ENCODE measurements at places on chromosomes 5 and 9. TPM values are rescaled to one million over a fixed set of nuclear protein-coding genes. Genes with fewer than 3 reads are reported as not detected.
A peak's percentile ranks its signal among the peaks of the same experiment; 100 is the strongest.

Gene MYMK
- 0.34 TPM for total RNA-seq

Gene ATP10B
- 0.11 TPM for total RNA-seq

GRCh38 chr5:123538670-123539459 lies 26.9 kb downstream of the CSNK1G3 start:
- no peaks in the 10 kb centered on the region for H3K27me3 ChIP-seq
- peaks cover 43% of the 10 kb centered on the region for H3K4me1 ChIP-seq
- 0 out of 2 replicates have a peak, but pooled peaks cover under 1% of the 10 kb centered on the region for H3K36me3 ChIP-seq
- H3K27ac ChIP-seq, result peak overlapping the region; percentile 80
- H3K4me3 ChIP-seq, result no peak overlapping the region
- DNase-seq, result no peak

- no peak for DNase-seq
- H3K4me1 ChIP-seq, result peaks cover 15% of the 10 kb centered on the region
- no peak overlapping the region for H3K27ac ChIP-seq
- H3K27me3 ChIP-seq, result no peaks in the 10 kb centered on the region
- H3K4me3 ChIP-seq, result no peak overlapping the region
Measured at GRCh38 chr5:125381290-125381689, 634.9 kb upstream of the ZNF608 start.

DNA sequence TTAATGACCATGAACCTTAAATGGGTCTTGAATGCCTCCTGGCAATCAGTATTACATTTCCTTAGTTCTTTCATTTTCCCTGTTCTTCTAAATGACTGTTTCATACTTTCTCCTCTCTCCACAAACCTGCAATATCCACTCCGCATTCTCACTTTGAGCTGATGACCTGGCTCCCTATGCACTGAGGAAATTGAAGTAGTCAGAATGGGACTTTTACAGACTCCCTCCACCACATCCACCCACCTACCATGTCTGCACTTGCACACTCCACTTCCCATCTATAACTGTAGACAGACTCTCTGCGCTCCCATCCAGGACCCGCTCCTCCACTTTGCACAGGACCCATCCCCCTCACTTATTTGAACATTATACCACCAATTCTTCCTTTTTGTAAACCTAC lies 36.2 kb upstream of the GZMA start:
- peaks cover 6% of the 10 kb centered on the region for H3K36me3 ChIP-seq
- no peak for DNase-seq
- no peaks in the 10 kb centered on the region for H3K4me1 ChIP-seq

GRCh38 chr5:55636177-55636576 lies 75.9 kb downstream of the SLC38A9 start:
- peaks cover 1% of the 10 kb centered on the region for H3K36me3 ChIP-seq
- DNase-seq, result no peak
- H3K27ac ChIP-seq, result no peak overlapping the region

- DNase-seq, result no peak
- H3K4me1 ChIP-seq, result no peaks in the 10 kb centered on the region
- H3K27me3 ChIP-seq, result no peaks in the 10 kb centered on the region
- no peaks in the 10 kb centered on the region for H3K36me3 ChIP-seq
Measured at GRCh38 chr9:95725045-95725444, 150.4 kb upstream of the ERCC6L2 start.

- H3K36me3 ChIP-seq, result no peaks in the 10 kb centered on the region
- no peak overlapping the region for H3K4me3 ChIP-seq
- no peaks in the 10 kb centered on the region for H3K27me3 ChIP-seq
- H3K27ac ChIP-seq, result no peak overlapping the region
- DNase-seq, result no peak
Measured at GRCh38 chr5:64497386-64497785, 8.4 kb upstream of the RGS7BP start.

DNA sequence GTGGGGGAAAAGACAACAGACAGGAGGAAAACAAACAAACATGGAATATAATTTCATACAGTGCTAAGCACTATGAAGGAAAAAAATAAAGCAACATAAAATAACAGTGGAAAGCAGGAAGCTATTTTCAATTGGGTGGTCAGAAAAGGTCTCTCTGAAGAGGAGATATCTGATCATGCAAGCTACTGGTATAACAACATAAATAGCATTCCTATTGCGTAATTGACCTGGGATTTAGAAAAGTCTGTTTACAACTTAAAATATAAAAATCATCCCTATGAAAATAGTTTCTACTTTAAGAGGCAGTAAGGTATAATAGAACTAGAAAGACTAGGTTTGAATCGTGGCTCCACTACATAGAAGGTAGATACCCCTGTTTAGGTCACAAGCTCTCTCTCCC lies 61.4 kb downstream of the FBXW11 start:
- H3K36me3 ChIP-seq, result no peaks in the 10 kb centered on the region
- peaks cover 40% of the 10 kb centered on the region for H3K4me1 ChIP-seq
- peak overlapping the region; percentile 65 for H3K27ac ChIP-seq
- H3K27me3 ChIP-seq, result no peaks in the 10 kb centered on the region

DNA sequence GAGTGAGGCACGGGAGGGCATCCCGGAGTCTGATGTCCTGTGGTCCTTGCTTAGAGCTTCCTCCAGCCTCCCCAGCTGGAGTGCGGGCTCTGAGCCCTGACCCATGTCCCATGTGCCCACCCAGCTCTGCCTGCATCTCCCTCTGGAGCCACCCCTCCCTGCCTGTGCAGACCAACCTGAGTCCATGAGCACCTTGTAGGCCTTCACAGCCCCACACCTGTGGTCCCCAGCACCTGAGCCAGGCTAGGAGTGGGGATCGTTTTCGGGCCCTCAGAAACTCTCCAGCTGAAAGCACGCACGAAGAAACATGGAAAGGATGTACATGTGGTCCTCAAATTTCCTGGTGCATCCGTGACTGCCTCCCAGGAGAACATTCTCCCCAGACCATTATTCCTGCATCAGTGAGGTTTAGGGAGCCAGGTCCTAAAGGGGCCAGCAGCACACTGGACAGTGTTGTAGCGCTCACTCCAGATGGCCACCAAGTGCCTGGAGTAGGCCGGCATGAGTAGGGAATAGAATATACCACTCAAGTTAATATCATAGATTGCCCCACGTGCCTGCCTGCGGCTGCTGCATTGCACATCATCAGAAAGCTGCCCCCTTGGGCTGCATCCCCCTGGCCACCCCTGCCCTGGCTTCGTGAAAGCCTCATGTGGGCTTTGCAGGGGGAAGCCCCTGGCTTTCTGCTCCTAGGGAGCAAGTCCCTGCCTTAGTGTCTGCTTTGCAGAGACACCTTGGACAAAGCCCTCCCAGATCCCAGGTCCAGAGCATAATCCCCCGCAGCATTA lies 80.6 kb downstream of the WNK2 start:
- peaks cover 17% of the 10 kb centered on the region for H3K36me3 ChIP-seq
- no peaks in the 10 kb centered on the region for H3K27me3 ChIP-seq
- DNase-seq, result no peak

DNA sequence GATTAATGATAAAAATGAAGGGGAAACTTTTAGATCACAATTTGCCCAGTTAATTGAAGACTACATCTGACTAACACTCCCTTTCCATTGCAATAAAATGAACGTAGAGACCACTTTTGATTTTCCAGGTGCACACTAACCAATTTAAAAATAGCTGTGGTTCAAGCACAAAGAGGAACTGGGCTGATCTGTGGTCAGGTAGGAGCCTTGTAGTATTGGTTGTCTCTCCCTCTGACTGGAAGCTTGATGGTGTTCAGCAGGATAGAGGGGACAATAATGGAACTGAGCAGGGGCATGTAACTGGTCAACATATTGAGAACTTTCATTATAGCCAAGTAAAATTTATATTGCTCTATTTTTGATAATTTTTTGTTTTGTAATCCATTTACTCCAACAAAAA lies 886.8 kb upstream of the SEMA6A start:
- no peak overlapping the region for H3K4me3 ChIP-seq
- no peak overlapping the region for H3K27ac ChIP-seq
- H3K36me3 ChIP-seq, result no peaks in the 10 kb centered on the region
- H3K4me1 ChIP-seq, result no peaks in the 10 kb centered on the region

DNA sequence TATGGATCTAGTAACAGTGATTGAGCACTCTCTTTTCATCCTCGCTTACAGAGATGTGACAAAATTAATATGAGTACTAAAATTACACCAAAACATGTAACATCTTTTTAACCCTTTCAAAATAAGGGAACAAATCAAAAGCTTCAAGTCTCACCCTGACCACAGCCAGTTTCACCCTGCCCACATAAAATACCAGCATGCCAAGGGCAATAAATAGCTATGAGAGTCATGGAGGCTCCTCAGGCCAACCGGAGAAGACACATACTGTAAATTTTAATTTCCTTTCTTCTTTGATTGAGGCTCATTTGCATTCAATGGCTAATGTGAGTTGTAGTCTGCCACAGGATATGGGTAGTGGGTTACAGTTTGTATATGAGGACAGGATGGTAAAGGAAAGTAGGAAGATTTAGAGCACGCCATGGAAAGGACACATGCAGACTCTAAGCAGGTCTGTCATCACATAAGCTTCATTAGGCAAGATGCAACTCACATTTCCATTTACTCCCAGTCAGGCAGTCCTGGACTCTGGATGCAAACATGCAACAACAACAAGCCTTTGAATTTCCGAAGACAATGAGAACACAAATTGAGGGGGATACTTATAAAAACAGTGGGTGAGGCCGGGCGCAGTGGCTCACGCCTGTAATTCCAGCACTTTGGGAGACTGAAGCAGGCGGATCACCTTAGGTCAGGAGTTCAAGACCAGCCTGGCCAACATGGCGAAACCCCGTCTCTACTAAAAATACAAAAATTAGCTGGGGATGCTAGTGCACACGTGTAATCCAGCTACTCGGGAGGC lies 11.3 kb downstream of the IL4 start:
- H3K27me3 ChIP-seq, result no peaks in the 10 kb centered on the region
- peaks cover 3% of the 10 kb centered on the region for H3K4me1 ChIP-seq
- H3K27ac ChIP-seq, result no peak overlapping the region

- H3K27ac ChIP-seq, result no peak overlapping the region
- no peak overlapping the region for H3K4me3 ChIP-seq
- H3K36me3 ChIP-seq, result no peaks in the 10 kb centered on the region
- H3K4me1 ChIP-seq, result peaks cover 10% of the 10 kb centered on the region
Measured at GRCh38 chr5:96875791-96876291, 459 bp upstream of the ERAP2 start.

GRCh38 chr9:125272697-125273096 lies 11.1 kb downstream of the GAPVD1 start:
- no peaks in the 10 kb centered on the region for H3K27me3 ChIP-seq
- H3K4me3 ChIP-seq, result no peak overlapping the region
- no peaks in the 10 kb centered on the region for H3K36me3 ChIP-seq
- H3K27ac ChIP-seq, result peak overlapping the region; percentile 67
- no peak for DNase-seq

DNA sequence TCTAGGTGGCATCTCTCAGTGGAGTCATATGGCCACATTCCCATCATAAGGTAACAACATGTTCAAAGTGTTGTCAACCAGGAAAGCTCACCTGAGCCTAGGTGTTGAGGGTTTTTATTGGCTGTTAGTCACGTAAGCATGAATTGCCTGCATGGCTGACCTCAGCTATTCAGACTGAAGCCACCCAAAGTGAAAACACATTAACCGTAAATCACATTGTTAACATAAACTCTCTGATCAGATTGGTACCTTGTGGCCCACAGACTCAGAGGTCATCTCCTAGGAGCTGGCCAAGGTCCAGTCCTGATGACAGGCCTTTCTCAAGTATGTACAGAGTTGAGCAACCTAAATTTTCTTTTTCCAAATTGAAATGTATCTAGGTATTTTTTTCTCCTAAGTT lies 26.7 kb downstream of the SRFBP1 start:
- no peak for DNase-seq
- no peaks in the 10 kb centered on the region for H3K4me1 ChIP-seq
- no peak overlapping the region for H3K4me3 ChIP-seq
- no peaks in the 10 kb centered on the region for H3K27me3 ChIP-seq

DNA sequence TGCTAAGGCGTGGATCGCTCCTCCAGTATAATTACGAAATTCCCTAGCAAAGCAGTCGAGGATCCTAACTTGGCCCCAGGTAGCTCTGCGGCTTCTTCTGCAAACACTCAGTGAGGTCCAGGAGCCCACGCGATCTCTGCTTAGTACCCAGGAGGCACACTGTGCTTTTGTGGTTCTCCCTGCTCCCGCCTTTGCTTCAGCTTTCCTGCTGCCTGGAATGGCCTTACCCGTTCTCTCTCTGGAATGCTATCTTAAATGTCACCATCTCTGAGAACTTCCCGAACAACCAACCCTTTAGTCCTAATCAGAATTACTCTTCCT lies 639 bp downstream of the INVS start:
- no peaks in the 10 kb centered on the region for H3K27me3 ChIP-seq
- H3K36me3 ChIP-seq, result no peaks in the 10 kb centered on the region
- peaks cover 18% of the 10 kb centered on the region for H3K4me1 ChIP-seq
- DNase-seq, result no peak

- H3K4me3 ChIP-seq, result peak overlapping the region; percentile 99
- H3K36me3 ChIP-seq, result peaks cover 3% of the 10 kb centered on the region
- H3K4me1 ChIP-seq, result peaks cover 26% of the 10 kb centered on the region
- peak overlapping the region; percentile 91 for H3K27ac ChIP-seq
Measured at GRCh38 chr9:106859957-106860720, 2.8 kb upstream of the ZNF462 start.

- no peak overlapping the region for H3K4me3 ChIP-seq
- H3K27me3 ChIP-seq, result peaks cover 6% of the 10 kb centered on the region
- H3K27ac ChIP-seq, result no peak overlapping the region
- H3K4me1 ChIP-seq, result peaks cover 32% of the 10 kb centered on the region
- DNase-seq, result no peak
Measured at GRCh38 chr5:174324680-174325079, 279.2 kb downstream of the NSG2 start.

DNA sequence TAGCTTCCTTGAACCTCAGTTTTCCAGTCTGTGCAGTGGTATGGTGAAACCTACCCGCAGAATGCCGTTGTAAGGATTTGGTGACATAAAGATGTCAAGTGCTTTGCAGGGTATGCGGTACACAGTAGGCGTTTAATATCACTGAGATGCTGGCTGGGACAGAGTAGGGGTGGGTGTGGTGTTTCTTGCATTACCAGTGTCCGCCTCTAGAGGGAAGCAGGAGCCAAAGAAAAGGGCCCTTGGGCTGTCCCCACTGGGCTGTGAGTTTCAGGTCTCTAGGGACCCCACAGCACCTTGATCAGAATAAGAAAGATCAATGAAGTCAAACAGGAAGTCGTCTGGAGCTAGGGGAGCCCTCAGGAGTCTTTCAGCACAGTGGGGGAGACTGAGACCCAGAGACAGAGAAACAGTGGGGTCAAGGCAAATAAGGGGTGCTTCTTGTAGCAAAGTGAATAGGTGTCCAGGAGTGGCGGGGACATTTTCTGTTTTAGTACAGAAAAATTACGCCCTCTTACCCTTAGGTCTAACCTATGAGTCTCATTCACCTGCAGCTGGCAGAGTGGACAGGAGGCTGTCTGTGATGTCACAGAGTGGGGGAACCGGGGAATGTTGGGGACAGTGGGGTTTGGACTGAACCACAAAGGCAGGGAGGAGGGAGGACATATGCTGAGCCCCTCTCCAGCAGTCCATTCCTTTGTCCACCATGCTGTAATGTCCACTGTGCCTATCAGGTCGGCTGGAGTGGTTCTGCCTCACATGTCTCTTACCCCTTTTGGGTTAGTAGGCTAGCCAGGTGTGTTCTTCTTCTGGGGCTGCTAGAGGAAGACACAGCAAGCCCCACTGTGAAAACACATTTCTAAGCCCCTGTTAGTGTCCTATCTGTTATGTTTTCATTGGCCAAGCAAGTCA lies 4.7 kb upstream of the TEX53 start:
- H3K36me3 ChIP-seq, result no peaks in the 10 kb centered on the region
- peak; percentile 85 for DNase-seq
- H3K27ac ChIP-seq, result no peak overlapping the region

GRCh38 chr5:139167533-139167932 lies 30.6 kb downstream of the SIL1 start:
- H3K36me3 ChIP-seq, result peaks cover 11% of the 10 kb centered on the region
- no peak overlapping the region for H3K27ac ChIP-seq
- no peaks in the 10 kb centered on the region for H3K27me3 ChIP-seq
- DNase-seq, result no peak
- H3K4me1 ChIP-seq, result peaks cover 10% of the 10 kb centered on the region
- no peak overlapping the region for H3K4me3 ChIP-seq

Measured in WTC11 (cell line).